Vagina (tissue), 2 donors: ENCODE measurements at places on chromosomes 5 and 9. TPM values are rescaled to one million over a fixed set of nuclear protein-coding genes. Genes with fewer than 3 reads are reported as not detected.

PCDHB6 gene
- not detected for total RNA-seq

DNA sequence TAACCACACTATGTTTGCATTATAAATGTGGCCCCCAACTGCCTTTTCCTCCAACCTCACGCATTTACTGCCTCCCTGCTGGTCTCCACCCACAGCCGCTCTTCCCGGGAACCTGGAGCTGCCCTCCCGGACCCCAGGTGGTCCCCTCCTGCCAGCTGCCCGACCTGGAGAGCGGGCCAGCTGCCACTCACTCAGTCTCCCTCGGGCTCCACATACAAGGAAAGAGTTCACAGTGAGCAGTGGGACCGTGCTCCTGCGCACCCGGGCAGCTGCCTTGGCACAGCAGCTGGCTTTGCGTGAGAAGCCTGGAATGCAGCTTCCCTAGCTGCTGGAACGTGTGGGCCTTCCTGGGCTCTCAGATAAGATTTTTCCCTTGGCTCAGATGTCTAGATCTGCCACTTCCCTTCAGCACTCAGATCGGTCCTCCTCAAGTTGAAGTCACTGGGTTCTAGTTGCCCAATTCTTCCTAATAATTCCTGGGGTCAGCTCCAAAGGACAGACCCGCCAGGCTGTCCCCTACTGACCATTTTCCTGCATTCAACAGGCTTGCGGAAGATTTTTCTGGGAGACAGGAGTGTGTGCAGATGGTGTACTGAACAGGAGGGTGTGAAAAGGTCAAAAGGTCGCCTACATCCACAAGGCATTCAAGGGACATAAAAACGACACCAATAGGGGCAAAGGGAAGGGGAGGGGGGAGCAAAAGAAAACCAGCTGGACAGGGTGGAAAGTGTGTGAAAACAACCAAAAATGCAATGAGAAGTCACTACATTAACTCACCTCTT is 69.1 kb downstream of the MYO10 start:
- no peak for DNase-seq
- H3K4me3 ChIP-seq = no peak overlapping the region
- H3K36me3 ChIP-seq = no peaks in the 10 kb centered on the region
- H3K27ac ChIP-seq = peak overlapping the region; percentile 4

CRAT gene
- 59.9 TPM for total RNA-seq

SCAMP1 gene
- 21.9 TPM for total RNA-seq

DNA sequence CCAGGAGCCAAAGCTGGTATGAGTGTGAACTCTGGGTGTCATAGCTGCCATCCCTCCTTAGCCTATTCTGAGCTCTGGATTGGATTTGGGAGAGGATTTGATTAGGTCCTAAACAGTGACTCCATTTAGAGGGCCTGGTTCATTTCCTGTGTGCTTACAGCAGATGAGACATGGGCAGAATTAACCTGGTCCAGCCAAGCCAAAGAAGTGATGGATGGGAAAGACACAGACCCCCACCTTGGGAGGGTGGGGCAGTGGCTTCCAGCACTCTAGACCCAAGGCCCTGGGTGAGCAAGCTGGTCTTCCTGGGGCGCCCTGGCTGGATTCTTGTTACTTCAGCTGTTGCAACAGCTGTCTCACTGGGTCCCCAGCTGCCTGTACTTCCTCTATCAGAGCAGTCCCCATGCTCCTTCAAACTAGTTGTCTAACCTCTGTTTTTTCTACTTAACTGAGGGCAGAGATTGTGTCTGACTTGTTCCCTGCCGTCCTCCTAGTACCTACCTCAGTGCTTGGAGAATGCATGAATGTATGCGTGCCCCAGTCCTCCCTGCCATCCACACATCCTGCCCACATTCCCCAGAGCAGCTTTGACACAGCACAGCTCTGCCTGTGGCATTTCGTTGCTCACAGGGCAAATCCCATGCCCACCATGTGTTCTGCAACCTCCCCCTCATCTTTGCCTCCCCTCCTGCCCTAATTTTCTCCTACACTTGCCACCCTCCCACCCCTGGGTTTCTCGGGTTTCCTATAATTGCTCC is 115.9 kb downstream of the RGS3 start:
- no peak overlapping the region for H3K4me3 ChIP-seq
- peak overlapping the region; percentile 77 for H3K27ac ChIP-seq
- no peaks in the 10 kb centered on the region for H3K27me3 ChIP-seq
- no peak for DNase-seq
- no peaks in the 10 kb centered on the region for H3K36me3 ChIP-seq

HTR1A gene
- not detected for total RNA-seq

DNA sequence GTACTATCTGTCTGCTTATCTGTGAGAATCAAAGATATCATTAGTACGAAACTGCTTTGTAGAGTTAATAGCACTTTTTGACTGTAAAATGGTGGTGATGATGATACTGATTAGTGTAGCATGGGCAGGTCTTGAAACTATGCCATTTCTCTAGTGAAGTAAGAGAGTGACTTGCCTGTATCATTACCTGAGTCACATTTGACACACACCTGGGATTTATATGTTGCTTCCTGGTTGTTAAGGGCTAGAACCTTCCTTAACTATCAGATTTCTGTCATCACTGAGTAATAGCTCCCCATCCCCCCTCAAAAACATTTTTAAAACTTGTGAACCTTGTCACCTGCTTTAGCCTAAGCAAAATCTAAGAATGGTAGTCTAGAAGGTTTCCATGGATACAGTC is 135.6 kb upstream of the RORB start:
- H3K27ac ChIP-seq = no peak overlapping the region
- no peaks in the 10 kb centered on the region for H3K27me3 ChIP-seq
- no peak for DNase-seq

PTPRD gene
- 10.3 TPM for total RNA-seq

CCDC192 gene
- total RNA-seq = not detected

DNA sequence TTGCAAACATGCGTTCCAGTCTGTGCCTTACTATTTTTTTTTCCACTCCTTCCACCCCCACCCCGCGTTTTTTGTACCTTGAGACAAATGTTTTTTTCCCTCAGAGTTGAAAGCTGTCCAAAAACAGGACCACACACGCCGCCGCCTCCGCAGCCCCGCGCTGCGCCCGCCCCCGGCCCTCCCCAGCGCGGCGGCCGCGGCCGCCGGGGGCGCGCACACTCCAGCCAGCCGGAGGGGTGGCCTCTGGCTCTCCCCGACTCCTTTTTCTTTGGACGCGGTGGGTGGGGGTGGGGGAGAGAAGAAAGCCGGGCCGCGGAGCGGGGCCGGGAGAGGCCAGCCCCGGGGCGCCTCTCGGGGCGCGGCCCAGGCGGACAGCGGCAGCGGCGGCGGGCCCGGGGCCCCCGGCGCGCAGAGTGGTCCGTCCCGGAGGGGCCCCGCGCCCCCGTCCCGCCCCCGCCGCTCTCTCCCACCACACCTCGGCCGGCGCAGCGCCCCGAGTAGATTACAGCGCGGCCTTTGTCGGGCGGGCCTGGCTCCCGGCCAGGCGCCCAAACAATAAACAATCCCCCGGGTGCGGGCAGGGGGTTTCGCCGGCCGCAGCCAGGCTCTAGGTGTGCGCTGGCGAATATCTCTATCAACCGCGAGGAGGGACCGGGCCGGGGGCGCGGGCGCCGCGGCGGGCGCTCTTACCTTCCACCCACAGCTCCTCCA is 10.9 kb downstream of the PTCH1 start:
- peak overlapping the region; percentile 93 for H3K27ac ChIP-seq
- no peaks in the 10 kb centered on the region for H3K36me3 ChIP-seq
- H3K4me3 ChIP-seq = peak overlapping the region; percentile 87
- DNase-seq = no peak

- no peaks in the 10 kb centered on the region for H3K27me3 ChIP-seq
- H3K4me3 ChIP-seq = no peak overlapping the region
- DNase-seq = no peak
- no peaks in the 10 kb centered on the region for H3K4me1 ChIP-seq
- H3K27ac ChIP-seq = no peak overlapping the region
- no peaks in the 10 kb centered on the region for H3K36me3 ChIP-seq
These were observed 82.0 kb downstream of the SYK start for GRCh38 chr9:90883661-90884060.

DNA sequence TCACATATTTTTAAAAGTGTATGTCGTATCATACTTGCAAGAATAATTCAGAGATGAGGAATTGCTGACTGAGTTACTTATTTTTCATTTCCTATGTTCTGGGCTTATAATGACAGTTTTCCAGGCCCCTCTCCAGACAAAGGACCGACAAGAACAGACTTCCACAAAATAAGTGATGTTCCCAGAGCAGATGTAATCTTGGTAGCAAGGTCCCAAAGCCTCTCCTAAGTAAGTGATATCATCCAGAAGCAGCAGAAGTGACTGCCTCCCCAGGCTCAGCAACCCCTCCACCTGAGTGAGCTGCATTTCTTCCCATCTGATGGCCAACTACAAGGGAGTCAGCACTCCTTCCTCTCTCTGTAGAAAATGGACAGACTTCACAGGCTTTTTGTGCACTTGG is 57.1 kb downstream of the SEMA6A start:
- H3K27ac ChIP-seq = no peak overlapping the region
- H3K36me3 ChIP-seq = no peaks in the 10 kb centered on the region
- no peak overlapping the region for H3K4me3 ChIP-seq

PCDHAC2 gene
- 3.9 TPM for total RNA-seq

DNA sequence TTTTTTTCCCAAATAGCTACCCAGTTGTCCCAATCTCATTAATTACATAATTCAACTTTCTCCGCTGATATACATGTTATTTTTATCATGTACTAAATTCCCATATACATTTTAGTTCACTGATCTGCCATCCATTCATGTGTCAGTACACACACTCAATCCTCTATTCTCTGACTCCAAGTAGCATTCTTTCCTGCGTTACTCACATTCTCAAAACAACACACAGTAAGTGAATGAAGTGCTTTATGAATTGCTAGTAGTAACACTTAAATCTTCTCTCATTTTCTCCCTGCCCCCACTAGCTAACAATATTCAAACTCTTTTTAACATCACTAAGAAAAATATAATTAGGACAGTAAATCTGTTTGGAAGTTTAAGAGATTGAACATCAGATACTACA is 8.9 kb downstream of the ZNF366 start:
- no peaks in the 10 kb centered on the region for H3K36me3 ChIP-seq
- H3K27ac ChIP-seq = no peak overlapping the region
- H3K27me3 ChIP-seq = no peaks in the 10 kb centered on the region
- no peak overlapping the region for H3K4me3 ChIP-seq
- H3K4me1 ChIP-seq = peaks cover 7% of the 10 kb centered on the region
